ENCODE measurements at places on chromosomes 11 and 22. TPM values are rescaled to one million over a fixed set of nuclear protein-coding genes. Genes with fewer than 3 reads are reported as not detected.

Gene PDGFD
- 10.0 TPM for total RNA-seq

Gene ACRV1
- total RNA-seq = not detected

Gene PTPRCAP
- total RNA-seq = 0.40 TPM

Gene GNG3
- not detected for total RNA-seq

Gene SMPD1
- 23.4 TPM for total RNA-seq

Gene LRRC4C
- not detected for total RNA-seq

Gene HTR3A
- total RNA-seq = not detected

Gene KCNQ1
- total RNA-seq = 0.04 TPM

Gene CYTH4
- total RNA-seq = 0.11 TPM

Gene SCN3B
- total RNA-seq = 0.39 TPM

Gene HYOU1
- total RNA-seq = 354 TPM

All from pulmonary artery endothelial cell (primary cell).